ENCODE measurements at places on chromosomes 3 and 15.

DNA sequence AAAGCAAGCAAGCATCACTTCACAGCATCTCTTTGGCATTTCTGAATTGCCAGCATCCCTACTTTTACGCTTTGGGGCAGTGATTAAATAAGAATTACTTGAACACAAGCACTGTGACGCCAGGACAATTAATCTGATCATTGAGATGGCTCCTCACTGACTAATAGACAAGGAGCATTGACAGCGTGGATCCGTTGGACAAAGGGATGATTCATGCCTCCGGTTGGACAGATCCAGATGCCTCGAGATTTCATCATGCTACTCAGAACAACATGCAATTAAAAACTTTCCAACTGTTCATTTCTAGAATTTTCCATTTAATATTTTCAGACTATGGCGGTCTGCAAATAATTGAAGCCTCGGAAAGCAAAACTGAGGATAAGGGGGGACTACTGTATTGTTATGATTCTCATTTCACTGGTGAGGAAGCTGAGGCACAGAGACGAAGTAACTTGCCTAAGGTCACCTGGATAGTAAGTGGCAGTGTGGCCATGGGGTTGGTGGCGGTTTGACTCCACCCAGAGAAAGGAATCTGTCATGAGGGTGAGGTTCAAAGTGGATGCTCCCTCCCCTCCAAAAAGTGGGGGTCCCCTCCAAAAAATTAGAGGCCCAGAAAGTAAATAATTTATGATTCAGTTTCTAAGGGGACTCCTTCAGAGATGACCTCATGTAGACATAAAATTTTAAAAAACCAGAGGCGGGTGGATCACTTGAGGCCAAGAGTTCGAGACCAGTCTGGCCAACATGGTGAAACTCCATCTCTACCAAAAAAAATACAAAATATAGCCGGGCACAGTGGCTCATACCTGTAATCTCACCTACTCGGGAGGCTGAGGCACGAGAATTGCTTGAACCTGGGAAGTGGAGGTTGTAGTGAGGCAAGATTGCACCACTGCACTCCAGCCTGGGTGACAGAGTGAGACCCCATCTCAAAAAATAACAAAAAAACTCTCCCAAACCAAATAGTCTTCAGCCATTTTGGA lies 12.3 kb upstream of the PGPEP1L start:
- no peak for DNase-seq

DNA sequence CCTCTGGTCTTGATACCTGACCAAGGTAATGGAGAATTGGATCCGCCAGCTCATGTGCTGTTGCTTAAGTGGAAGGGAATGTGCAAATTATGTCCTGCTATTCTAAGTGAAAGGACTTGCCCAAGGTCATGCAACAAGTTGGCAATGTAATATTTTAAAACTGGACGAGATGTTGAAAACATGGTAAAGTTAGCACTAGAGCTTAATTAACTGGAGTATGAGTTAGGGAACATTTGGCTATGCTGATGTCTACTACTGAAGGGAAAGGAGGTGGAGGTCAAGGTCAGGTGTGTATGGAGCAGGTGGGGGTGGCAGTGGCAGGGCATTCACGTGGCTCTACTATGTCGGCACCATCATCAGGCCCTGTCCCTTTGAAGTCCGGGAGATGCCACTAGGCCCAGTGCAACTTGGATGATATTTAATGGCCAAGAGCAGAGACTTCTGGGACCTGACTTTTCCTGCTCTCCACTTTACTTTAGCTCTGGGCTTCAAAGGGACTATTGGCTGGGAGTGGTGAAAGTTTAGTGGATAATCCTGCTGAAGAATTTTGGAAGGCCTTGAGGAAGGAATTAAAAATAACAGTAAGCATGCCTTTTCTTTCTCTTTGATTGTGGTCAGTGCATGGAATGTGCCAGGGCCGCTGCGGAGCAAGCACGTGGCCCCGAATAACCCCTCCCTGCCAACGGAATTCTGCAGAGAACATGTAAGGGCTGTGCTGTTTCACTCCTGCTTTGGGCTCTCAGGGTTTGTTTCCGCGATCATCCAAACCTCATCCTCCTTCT lies 14.9 kb downstream of the SMAD3 start:
- DNase-seq, result no peak

DNA sequence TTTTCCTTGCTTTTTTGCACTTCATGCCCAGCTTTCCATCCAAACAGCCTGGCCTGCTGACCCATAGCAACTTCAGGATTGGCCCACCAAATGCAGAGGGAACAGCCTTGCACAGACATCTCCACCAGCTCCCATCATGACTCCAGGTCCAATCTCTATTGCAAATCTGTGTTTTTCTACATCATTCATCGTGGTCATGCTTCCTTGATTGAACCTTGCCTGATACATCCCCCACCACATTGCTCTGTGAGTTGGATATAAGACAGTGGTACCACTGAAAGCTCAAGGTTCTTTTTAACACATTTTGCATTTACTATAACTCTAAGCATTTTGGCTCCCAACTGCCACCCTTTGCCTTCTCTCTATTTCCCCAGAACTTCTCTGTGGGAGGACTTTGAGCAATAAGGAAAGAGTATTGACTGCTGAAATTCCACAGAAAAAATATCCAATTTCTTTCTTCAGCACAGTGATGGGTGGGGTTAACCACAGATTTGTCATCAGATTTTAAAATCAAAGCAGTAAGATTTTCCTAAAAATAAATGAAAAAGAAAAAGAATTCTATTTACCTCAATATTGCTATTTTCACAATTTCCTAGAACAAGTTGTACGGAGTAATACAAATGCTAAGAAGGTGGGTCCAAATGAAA lies 114.6 kb upstream of the GALNT15 start:
- no peak for DNase-seq

DNA sequence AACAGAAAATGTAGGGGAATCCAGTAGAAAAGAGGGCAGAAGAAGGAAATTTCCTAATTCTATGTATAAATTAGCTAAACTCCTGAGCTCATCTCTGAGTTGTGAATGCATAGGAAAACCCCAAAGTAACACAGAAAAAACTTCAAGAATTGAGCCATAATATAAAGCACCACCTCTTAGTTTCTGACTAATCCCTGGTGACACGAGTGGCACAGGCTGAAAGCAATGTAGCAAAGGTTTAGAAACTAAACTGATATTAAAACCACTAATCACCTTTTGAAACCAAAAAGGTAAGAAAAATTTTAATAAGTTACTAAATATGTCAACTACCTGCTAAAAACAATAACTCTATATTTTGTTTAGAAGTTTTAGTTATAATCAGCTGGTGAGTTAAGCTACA lies 255.6 kb upstream of the NECTIN3 start:
- DNase-seq, result no peak

GRCh38 chr15:27784107-27784506 lies 315.0 kb downstream of the OCA2 start:
- DNase-seq, result no peak

DNA sequence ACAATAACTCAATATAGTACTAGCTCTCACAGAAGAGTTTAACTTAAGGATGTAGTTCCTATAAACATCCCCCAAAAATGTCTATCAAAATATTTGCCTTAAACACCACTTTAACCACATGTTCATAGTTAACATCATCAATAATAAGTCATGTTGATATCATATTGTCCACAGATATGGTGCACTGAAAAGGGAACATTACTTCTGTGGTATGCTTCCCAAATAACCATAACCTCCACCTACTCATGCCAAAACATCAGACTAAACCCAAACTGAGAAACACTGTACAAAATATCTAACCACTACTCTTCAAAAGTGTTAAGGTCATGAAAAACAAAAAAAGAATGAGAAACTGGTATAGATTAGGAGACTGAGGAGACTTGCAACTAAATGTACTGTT lies 32.9 kb downstream of the SLC4A7 start:
- no peak for DNase-seq

GRCh38 chr15:63490345-63491034 lies 13.9 kb upstream of the USP3 start:
- DNase-seq, result no peak

All from CD4-positive, alpha-beta T cell (primary cell).